Stimulated activated effector memory CD8-positive, alpha-beta T cell treated with anti-CD3 and anti-CD28 coated beads, Interleukin-12 subunit alpha, Interleukin-12 subunit beta, amount 100 ng/mL, for 72 hours (primary cell): ENCODE measurements at places on chromosomes 1 and 21.

DNA sequence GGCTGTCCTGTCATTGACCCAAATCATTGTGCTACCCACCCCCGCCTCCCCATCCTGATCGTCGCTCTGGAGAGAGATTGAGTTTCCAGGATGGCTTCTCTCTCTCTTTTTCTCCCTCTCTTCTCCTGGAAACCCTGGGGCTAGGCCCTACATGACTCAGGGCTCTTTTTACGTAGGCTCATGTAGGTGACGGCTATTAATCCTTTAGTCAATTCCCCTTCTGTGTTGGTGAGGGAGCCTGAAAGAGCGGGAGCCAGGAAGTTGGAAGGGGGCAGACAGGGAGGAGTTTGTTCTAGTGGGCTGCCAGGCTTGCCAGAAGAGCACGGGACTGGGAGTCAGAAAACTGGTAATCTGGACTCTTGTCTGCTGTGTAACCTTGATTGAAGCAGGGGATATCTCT, 9.7 kb downstream of the ATP2B4 start:
- no peak for DNase-seq

DNA sequence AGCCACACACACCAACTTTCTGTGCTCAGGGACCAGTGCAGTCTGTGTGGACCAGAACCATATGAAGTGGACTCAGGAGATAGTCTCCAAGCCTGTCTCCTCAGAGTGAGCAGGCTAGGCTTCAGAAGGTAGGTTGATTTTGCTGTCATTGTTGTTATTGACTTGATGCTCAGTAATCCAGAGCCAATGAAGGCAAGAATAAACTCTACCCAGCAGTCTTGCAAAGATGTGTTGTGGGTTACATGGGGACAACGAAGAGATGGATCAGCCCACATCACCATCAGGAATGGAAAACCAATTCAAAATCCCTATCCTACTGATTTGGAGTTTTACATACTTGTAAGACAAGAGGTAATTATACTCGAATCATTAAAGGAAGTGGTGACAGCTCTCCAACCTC, 37.4 kb downstream of the PHC2 start:
- no peak for DNase-seq

- no peak for DNase-seq
These were observed 24.7 kb upstream of the SPSB1 start for GRCh38 chr1:9267827-9268581.

GRCh38 chr1:56516539-56517252, 62.7 kb downstream of the PLPP3 start:
- DNase-seq: no peak

DNA sequence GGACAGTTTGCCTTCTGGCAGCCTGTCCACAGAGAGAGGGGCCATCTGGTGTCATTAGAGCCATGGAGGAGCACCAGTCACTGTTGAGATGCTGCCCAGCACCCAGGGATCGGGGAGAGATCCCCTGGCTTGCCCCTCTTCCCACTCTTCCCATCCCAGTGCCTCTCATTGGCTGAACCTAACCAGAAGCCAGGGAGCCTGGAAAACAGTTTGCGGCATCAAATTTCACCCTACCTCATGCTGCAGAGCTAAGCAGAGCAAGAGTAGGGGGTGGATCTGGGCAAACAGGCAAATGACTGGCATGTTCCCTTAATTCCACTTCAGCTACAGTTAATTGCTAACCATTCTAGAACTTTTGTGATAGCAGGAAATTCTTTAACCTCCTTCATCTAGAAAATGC, 19.1 kb downstream of the TRAF5 start:
- no peak for DNase-seq

DNA sequence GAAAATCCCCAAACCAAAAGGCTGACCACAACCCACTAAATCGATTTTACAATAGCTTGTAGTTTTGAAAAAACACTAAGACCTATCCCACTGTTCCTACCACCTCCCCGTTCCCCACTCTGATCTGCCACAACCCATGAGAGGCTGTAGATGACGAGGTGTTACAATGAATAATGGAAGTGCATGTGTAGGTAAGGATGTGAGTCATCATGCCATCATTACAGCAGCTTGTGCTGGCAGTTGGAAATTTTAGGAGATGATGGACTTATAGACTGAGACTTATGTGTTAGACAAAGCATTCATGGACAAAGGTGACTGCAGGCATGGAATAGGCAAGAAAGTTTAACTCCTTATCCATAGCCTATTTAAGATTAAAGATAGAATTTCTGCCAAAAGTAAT, 184.7 kb upstream of the CACYBP start:
- DNase-seq: no peak

DNA sequence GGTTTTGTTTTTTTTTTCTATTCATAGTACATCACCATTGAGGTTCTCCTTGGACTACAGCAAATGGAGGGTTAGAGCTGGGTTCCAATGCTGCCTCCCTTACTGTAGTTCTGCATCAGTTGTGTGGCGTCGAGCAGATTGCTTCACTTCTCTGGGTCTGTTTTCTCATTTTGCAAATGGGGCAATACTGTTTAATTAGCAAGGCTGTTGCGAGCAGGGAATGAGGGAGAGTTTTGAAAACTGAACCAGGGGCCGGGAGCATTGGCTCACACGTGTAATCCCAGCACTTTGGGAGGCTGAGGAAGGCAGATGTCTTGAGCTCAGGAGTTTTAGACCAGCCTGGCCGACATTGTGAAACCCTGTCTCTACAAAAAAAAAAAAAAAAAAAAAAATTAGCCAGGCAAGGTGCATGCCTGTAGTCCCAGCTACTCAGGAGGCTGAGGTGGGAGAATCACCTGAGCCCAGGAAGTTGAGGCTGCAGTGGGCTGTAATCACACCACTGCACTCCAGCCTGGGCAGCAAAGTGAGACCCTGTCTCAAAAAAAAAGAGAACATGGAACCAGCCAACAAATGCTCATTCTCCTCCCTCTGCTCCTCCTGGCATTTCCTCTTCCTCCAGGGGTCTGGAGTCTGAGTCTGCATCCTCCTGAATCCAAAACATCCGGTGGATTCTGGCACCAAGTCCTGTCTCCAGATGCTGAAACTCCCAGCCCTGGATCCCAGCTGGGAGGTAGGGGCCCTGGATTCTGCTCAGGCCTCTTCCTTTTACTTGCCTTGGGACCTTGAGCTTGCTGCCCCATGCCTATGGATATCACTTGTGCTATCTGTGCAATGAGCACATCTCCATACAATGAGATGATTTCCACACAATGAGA, 3.7 kb upstream of the PLOD1 start:
- DNase-seq: no peak

- no peak for DNase-seq
These were observed 1.6 kb downstream of the NPR1 start for GRCh38 chr1:153680120-153680403.

- peak; percentile 25 for DNase-seq
These were observed 18.2 kb upstream of the FCGR2A start for GRCh38 chr1:161486806-161487741.

DNA sequence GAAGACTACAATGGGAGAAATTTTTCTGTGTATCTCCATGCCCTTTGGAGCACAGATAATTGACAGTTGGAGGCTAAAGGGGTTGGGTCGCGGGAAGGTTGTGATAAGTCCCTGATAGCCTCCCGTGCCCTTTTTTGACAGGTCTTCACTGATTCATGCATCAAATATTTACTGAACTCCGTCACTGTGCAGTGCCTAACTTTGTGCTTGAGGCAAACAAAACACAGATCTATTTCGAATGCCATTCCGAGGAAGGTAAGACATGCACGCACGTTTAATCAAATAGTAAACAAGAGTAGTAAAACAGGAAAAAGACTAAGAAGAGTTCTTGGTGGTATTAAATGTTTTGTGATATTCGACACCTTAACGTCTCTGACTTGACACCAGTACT, 494 bp upstream of the PIP5K1A start:
- DNase-seq: no peak

GRCh38 chr1:109134423-109134822, 20.5 kb downstream of the ELAPOR1 start:
- no peak for DNase-seq
